Activated CD4-positive, alpha-beta T cell treated with anti-CD3 and anti-CD28 coated beads, Interleukin-2, amount 50 U/mL, for 4 hours (primary cell): ENCODE measurements at places on chromosomes 7 and 10.

- no peak for DNase-seq
Observed at GRCh38 chr7:477626-478220, 41.9 kb downstream of the PDGFA start.

GRCh38 chr10:122328676-122329075 lies 45.8 kb upstream of the PLEKHA1 start:
- no peak for DNase-seq

DNA sequence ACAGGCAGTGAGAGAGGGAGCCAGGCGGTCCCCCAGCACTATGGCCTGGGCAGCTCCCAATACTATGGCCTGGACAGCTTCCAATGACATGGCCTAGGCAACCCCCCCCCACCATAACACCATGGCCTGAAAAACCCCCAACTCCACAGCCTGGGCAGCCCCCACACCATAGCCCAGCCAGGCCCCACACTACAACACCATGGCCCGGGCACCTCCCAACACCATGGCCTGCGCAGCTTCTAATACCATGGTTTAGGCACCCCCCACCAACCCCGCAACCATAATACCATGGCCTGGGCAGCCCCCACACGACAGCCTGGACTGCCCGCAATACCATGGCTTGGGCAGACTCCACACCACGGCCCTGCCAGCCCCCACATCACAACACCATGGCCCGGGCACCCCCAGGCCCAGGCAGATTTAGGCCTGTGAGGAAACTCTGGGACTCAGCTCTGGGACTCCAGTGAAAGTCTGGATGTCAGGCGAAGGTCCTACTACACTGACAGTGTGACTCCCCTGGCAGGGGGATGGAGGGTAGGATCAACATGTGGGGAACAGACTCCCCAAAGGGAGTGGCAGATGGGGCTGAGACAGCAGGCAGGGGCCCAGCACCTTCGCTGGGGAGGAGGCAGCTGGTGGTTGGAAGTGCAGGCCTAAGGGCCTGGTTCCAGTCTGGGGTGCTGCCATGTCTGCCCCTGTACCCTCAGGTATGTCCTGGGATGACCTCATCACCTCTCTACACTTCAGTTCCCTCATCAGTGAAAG lies 8.7 kb downstream of the CPXM2 start:
- no peak for DNase-seq

DNA sequence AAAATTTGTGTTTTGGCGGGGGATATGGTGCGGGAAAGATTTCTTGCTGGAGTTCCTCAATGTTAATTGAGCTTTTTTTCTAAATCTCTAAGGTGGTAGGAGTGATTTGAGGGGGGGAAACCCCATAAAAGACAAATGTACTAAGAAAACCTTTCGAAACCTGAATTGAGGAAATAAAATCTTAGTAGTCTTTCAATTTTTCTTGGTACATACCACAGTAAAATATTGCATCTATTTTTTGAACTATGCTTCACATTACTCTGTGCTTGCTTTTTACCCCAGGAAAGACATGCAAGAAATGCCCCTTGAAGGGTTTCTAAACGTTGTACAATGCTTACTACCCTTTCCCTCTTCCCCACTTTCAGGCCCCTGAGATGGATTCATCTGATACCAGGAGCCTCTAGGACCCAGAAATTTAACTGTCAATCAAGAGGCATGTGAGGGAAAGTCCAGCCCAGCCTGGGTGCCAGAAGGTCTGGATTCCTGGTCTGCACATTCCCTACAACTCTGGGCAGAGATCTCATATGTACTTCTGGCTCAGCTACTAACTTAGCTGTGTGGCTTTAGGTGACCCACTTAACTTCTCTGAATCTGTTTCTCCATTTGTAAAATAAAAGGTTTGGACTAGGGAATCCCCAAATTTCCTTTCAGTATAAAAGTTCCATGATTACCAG lies 5.8 kb upstream of the PDCD4 start:
- no peak for DNase-seq

GRCh38 chr7:30255064-30255769 lies 29.2 kb upstream of the ZNRF2 start:
- no peak for DNase-seq

DNA sequence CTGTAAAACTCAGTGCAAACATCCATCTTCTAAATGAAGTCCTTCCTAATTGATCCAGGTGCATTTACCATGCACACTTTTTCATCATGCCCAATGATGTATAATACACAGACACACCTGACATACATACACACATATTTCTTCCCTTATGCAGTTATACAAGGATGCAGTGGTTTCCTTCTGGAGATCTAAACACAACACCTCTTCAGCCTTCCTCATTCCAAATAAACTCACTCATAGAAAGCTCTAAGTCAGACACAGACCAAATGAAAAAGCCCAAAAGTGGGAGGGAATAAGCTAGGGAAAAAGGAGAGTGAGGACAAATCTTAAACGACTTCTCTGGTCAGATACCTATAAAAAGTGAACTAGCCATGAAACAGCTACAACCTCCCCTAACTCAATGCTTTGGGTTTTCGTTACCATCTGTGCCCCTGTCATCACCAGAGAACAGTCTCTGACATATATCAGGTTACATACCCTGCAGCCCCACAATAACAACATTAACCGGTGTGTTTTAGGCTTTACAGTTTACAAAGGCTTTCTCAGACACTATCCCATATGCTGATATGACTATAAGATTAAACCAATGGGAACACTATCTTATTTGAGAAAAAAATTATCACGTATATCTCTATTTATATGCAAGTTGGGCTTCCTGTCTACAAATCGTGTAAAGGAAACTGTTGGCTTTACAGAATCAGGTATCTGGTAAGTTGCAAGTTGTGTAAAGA lies 675.2 kb downstream of the PHTF2 start:
- no peak for DNase-seq

DNA sequence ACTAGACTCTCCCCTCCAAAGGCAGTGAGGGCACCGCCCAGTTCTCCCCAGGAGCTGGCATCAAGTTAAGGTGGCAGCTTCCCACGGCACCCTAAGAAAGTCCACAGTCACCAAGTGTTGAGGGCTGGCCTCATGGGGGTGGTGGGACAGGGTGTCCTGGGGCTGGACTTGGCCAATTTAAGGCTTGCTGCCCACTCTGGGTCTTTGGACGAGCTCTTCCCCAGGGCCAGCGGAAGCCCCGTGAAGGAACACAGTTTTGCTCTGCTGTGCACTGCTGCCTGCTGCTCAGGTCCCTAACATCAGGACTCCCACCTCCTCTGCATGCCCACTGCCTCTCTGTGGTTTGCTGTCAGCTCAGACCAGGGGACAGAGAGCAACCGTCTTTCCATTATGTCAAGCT lies 57.3 kb upstream of the TMEM72 start:
- no peak for DNase-seq

DNA sequence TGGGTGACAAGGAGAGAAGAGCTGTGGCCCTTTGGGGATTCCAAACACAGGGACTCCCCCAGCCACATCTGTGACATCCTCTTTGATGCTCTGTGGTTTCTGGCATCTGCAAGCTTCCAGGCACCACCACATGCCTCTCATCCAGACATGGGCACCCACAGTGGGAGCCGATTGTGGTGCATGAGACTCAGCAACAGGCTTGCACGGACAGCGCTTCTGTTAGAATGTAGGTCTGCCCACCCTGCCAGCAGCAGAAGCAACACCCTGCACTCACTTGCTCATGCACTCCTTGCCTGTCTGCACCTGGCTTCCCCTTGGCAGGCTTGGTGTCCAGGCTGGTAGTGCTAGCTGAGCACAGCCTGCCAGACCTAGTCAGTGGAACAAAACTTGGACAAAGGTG lies 735.0 kb upstream of the ZWINT start:
- no peak for DNase-seq

DNA sequence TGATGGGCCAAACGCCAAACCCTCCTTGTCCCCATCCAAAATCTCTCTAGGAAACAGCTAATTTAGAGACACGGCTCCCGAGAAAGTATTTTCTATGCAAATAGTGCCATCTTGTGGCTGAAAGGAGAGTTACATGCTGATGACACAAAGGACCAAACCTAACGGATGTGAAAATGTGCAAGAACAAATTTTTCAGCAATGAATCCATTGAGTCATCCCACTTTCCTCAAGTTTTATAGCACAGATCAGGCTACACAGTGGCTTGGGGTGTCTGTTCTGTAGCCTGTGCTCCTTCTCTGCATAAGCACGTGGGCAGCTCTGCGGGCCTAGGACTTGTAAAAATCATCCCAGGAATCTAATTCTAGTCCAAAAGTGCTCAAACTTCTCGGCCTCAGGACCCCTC lies 154.8 kb upstream of the PRR15 start:
- peak; percentile 3 for DNase-seq

GRCh38 chr7:22356701-22357310 lies at the start of gene RAPGEF5:
TSS of gene RAPGEF5 (minus strand) at chr7:22357154. CDS start at chr7:22357060, 94 bp downstream.
- no peak for DNase-seq

GRCh38 chr10:18202680-18203460 lies 62.6 kb downstream of the CACNB2 start:
- DNase-seq = no peak

- no peak for DNase-seq
Observed at GRCh38 chr10:126247446-126247975, 140.8 kb downstream of the ADAM12 start.

DNA sequence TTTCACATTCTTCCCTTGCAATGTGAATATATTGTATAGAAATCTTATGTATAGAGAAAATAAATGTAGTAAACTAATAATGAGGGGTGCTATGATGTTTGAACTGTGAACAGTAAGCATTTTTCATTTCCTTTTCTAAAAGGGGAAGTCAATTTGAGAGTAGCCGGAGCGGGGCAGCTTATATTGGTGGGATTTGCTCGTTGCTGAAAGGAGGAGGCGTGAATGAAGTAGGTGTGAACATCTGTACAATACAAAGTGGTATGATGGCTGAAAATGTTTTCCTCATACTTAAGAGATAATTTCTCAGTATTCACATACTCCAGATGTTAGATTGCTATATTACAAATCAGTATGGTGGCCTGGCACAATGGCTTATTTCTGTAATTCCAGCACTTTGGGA lies 87.1 kb downstream of the SRI start:
- DNase-seq = no peak

- DNase-seq = no peak
Observed at GRCh38 chr10:89795840-89796239, 94.5 kb downstream of the KIF20B start.

GRCh38 chr10:83184641-83185040 lies 954.7 kb upstream of the GHITM start:
- no peak for DNase-seq

DNA sequence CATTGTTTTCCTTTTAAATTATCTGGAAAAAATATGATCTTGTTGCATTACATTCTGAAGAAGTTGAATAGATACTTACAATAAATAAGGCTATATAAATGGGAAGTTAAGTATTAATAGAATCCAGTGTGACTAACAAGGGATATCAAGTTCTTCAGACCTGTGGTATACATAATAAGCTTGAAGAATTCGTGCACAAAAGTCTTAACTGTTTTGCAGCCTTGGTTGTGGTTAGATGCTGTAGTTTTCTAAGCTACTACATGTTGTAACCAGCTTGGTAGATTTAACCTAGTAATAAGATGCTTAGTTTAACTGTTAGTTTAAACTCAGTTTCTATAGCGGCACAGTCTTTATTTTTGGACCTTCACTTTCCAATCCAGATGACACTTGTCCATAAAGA lies 106.2 kb upstream of the GLCCI1 start:
- DNase-seq = no peak

GRCh38 chr7:95897557-95898251 lies 125.3 kb downstream of the DYNC1I1 start:
- DNase-seq = no peak

GRCh38 chr7:8015100-8015745 lies 46.6 kb downstream of the GLCCI1 start:
- DNase-seq = no peak

DNA sequence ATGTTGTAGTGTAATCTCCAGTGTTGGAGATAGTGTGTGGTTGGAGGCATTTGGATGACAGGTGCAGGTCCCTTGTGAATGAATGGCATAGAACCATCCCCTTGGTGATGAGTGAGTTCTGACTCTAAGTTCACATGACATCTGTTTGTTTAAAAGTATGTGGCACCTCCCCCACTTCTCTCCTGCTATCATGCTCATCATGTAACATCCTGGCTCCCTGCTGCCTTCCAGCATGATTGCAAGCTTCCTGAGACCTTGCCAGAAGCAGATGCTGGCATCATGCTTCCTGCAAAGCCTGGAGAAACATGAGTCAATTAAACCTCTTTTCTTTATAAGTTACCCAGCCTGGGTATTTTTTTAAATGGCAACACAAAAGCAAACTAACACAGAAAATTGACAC lies 499.0 kb upstream of the SEMA3D start:
- no peak for DNase-seq

DNA sequence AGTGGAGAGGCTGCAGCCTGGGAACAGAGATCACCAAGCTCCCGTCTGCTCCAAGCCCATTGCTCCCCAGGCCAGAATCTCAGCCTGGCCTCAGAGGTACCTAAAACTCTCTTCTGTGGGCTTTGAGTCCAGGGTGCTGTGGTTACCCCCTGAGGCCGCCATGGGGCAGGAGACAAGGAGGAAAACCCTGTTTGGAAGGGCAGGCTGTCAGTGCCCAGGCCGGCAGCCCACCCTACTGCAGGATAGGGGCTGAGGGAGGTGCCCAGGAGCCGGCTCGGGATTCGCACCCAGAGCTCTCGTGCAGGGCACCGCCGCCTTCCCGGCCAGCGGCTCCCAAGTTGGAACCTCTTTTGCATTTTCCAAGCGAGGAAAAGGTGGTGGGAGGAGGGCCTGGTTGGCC lies 24.5 kb downstream of the UNCX start:
- DNase-seq = no peak

- no peak for DNase-seq
Observed at GRCh38 chr7:15326044-15326644, 235.7 kb downstream of the AGMO start.

- no peak for DNase-seq
Observed at GRCh38 chr7:6316226-6316625, 43.8 kb upstream of the CYTH3 start.

DNA sequence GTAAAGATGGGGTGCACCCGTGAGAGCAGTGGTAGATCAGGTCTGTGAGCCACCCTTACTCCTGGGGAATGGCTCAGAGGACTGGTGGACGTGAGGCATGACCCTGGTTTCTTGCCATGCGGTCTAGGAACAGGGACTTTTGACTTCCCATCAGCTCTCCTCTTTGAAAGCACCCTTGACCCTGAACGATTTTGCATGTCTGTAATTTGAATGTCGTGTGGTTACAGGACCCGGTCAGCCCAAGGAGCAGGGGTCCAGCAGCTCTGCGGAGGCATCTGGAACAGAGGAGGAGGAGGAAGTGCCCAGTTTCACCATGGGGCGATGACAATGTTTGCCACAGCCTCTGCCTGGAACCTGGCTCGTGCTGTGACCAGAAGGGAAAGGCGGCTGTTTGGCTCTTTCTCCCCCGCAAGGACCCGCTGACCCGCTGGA lies 8.6 kb upstream of the ORAI2 start:
- no peak for DNase-seq

GRCh38 chr10:86104156-86104555 lies 262.4 kb downstream of the GRID1 start:
- DNase-seq = no peak

DNA sequence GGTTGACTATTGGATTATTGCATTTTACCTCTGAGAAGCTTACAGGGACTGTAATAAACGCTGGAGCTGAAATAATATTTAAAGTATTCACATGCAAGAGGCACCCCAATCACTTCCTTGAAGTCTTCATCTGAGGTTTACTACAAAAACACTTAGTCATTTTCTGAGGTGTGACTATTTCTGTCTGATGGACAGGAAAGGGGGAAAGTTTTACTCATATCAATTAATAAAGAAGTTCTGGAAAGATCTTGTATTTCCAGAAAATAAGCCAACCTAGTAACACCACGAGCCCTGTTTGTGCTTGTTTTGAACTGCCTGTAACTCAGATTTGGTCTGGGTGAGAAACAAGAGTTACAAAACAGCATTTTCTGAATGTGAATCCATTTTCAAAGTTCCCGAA lies 63.9 kb upstream of the PRKCQ start:
- no peak for DNase-seq
